Liver (tissue), 10 donors: ENCODE measurements at places on chromosomes 7 and 10.

DNA sequence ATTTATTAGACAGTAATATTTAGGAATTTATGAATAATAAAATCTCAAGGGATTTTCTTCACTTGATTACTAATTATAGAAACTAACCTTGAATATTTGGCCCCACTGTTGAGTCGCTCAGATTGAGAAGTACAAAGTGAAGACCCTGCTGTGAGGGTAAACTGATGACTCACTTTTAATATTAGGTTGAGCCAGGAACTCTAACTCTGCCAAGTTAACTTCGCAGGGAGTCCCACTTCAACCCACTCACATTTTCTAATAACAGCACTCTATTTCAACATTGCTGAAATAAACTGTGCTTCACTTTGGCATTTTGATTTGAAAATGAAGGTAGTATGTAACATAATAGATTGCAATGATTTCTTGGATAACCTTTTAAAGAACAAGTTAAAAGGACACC is 200.7 kb downstream of the POLR1F start:
- no peaks in the 10 kb centered on the region for H3K36me3 ChIP-seq
- H3K27me3 ChIP-seq = no peaks in the 10 kb centered on the region
- no peak overlapping the region for H3K27ac ChIP-seq
- no peak for DNase-seq

GRCh38 chr10:62014510-62014909 is 113.0 kb downstream of the ARID5B start:
- peaks cover 3% of the 10 kb centered on the region for H3K4me1 ChIP-seq
- H3K36me3 ChIP-seq = no peaks in the 10 kb centered on the region
- no peak overlapping the region for H3K27ac ChIP-seq
- H3K27me3 ChIP-seq = no peaks in the 10 kb centered on the region
- no peak for DNase-seq
- no peak overlapping the region for H3K4me3 ChIP-seq

- DNase-seq = no peak
- H3K27me3 ChIP-seq = no peaks in the 10 kb centered on the region
- H3K36me3 ChIP-seq = no peaks in the 10 kb centered on the region
- no peak overlapping the region for H3K27ac ChIP-seq
- peaks cover 15% of the 10 kb centered on the region for H3K4me1 ChIP-seq
These were observed 200.4 kb downstream of the RNLS start for GRCh38 chr10:88382699-88383098.

DNA sequence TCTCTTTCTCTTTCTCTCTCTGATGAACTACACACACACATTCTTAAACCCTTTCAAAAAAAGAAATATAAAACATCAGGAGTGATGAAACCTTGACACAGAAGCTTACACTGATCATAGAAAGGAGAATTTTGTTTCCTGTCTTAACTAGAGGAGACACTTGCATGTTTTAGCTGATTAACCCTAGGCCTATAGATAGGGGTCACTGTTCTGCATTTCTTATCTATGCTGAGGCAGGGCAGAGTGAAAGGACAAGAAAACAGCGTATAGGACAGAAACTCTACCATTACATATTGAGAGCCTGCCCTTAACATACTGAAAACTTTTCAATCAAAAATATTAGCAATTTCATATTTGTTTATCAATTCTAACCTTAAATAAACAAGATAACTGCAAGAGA is 680.6 kb upstream of the MBL2 start:
- H3K4me3 ChIP-seq = no peak overlapping the region
- H3K27me3 ChIP-seq = no peaks in the 10 kb centered on the region
- DNase-seq = no peak
- no peaks in the 10 kb centered on the region for H3K4me1 ChIP-seq
- no peak overlapping the region for H3K27ac ChIP-seq
- H3K36me3 ChIP-seq = no peaks in the 10 kb centered on the region

- H3K4me1 ChIP-seq = peaks cover 10% of the 10 kb centered on the region
- H3K27ac ChIP-seq = no peak overlapping the region
- no peaks in the 10 kb centered on the region for H3K36me3 ChIP-seq
- H3K27me3 ChIP-seq = no peaks in the 10 kb centered on the region
- no peak overlapping the region for H3K4me3 ChIP-seq
- DNase-seq = no peak
These were observed 280.9 kb downstream of the LRMDA start for GRCh38 chr10:75712242-75712880.

DNA sequence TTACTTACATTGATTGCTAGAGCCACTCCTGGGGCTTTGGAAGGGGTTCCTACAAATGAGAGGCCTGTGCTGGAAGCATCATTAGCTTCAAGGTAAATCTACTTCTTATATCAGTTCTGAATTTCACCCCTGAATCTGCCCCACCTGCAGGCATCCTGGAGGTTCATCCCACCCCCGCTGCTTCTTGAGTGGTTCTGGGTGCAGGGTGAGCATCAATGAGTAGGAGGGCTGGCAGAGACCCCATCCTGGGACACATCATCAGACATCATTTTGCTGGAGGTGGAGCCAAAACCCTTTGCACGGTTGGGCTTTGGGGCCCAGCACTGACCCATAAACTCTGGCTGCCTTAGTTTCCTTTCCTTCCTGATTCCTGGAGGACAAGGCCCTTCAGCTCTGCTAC is 143.7 kb downstream of the PTPN20 start:
- H3K36me3 ChIP-seq = no peaks in the 10 kb centered on the region
- DNase-seq = no peak
- no peak overlapping the region for H3K4me3 ChIP-seq
- H3K27ac ChIP-seq = no peak overlapping the region
- H3K4me1 ChIP-seq = no peaks in the 10 kb centered on the region
- no peaks in the 10 kb centered on the region for H3K27me3 ChIP-seq

DNA sequence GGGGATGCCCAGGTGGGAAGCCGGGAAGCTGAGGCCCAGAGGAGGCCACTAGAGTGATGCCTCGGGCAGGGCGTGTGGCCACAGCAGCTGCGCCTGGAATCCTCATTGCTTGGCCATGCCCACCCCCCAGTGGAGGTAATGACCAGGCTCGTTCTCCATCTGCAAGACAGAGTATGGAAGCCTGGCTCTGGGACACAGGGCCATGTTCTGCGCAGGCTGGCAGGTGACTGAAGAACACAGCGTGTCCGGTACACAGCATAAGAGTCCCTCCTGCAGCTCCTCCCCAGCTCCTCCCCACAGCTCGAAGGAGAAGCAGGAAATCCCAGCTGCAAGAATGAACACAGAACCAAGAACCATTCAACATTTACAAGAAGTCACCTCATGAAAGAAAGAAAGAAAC is 64.8 kb downstream of the SMURF1 start:
- H3K4me3 ChIP-seq = no peak overlapping the region
- peaks cover 13% of the 10 kb centered on the region for H3K4me1 ChIP-seq
- no peaks in the 10 kb centered on the region for H3K27me3 ChIP-seq
- DNase-seq = no peak
- H3K36me3 ChIP-seq = no peaks in the 10 kb centered on the region

- no peak overlapping the region for H3K27ac ChIP-seq
- no peak overlapping the region for H3K4me3 ChIP-seq
- H3K36me3 ChIP-seq = no peaks in the 10 kb centered on the region
- DNase-seq = no peak
- no peaks in the 10 kb centered on the region for H3K27me3 ChIP-seq
These were observed 14.8 kb downstream of the RAB19 start for GRCh38 chr7:140418653-140419052.

GRCh38 chr10:80528185-80528700 is 9.5 kb upstream of the SH2D4B start:
- H3K27ac ChIP-seq = no peak overlapping the region
- no peaks in the 10 kb centered on the region for H3K27me3 ChIP-seq
- peaks cover 2% of the 10 kb centered on the region for H3K4me1 ChIP-seq
- no peak for DNase-seq
- no peak overlapping the region for H3K4me3 ChIP-seq

GRCh38 chr7:141651417-141651816 is 50.5 kb downstream of the DENND11 start:
- H3K4me1 ChIP-seq = peaks cover 6% of the 10 kb centered on the region
- no peaks in the 10 kb centered on the region for H3K36me3 ChIP-seq
- no peaks in the 10 kb centered on the region for H3K27me3 ChIP-seq
- no peak overlapping the region for H3K4me3 ChIP-seq

DNA sequence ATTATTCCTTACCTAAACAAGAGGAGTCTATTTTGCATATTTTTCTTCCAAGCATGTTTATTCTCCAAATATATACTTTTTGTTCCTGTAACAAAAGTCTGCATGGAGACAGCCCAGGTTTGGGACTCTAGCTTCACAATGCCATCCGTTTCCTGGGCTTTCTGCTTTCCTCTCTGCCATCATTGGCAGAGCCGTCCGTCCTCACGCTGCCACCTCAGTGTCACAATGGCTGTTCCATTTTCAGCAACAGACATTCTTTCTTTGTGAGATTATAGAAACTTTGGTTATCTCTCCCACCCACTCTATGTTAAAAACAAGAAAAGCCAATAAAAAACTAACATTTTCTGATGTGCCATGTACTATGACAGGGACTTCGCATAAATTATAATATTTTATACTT is 825.2 kb downstream of the REEP3 start:
- no peaks in the 10 kb centered on the region for H3K36me3 ChIP-seq
- H3K27ac ChIP-seq = no peak overlapping the region
- no peak for DNase-seq
- no peak overlapping the region for H3K4me3 ChIP-seq
- H3K27me3 ChIP-seq = no peaks in the 10 kb centered on the region

DNA sequence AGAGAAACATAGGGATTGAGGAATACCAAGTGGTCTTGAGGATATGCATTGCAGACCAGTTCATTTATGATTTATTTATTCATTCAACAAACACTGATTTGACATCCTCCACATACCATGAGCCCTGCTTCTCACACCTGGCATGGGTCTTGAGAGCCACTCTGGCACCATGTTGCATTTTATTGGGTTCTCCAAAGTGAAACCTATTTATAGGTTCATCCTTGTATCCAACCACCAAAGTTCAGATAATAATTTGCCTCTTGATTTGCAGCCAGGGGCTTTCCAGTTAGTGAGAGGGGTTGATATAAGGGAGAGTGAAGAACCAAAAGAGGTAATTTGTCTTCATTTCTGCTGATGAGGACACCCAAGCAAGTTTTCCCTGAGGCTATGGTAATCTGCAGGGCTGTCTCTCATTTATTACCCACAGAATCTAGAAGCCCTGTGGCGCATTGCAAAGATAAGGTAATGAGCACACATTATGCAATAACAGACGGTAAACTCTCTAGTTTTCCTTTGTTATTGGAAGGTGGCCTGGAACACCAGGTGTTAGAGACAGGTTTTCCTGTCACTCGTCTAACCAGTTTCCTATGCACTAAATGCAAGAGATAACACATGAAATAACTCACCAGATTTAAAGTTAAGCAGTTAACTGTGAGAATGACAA is 28.8 kb upstream of the ICA1 start:
- H3K4me1 ChIP-seq = no peaks in the 10 kb centered on the region
- no peak for DNase-seq
- no peaks in the 10 kb centered on the region for H3K27me3 ChIP-seq
- no peaks in the 10 kb centered on the region for H3K36me3 ChIP-seq
- H3K27ac ChIP-seq = no peak overlapping the region

DNA sequence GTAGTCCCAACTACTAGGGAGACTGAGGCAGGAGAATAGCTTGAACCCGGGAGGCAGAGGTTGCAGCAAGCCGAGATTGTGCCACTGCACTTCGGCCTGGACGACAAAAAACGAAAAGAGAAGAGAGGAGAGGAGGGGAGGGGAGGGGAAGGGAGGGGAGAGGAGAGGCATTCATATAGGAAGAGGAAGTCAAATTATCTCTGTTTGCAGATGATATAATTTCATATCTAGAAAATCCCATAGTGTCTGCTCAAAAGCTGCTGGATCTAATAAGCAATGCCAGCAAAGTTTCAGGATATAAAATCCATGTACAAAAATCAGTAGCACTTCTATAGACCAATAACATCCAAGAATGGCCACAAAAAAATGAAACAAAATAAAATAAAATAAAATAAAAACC is 120.3 kb downstream of the LMBR1 start:
- no peaks in the 10 kb centered on the region for H3K27me3 ChIP-seq
- no peaks in the 10 kb centered on the region for H3K4me1 ChIP-seq
- no peaks in the 10 kb centered on the region for H3K36me3 ChIP-seq
- H3K4me3 ChIP-seq = no peak overlapping the region
- no peak for DNase-seq
- no peak overlapping the region for H3K27ac ChIP-seq

- H3K4me1 ChIP-seq = peaks cover 21% of the 10 kb centered on the region
- no peak overlapping the region for H3K4me3 ChIP-seq
- no peak for DNase-seq
- peak overlapping the region; percentile 81 for H3K27ac ChIP-seq
These were observed 30.4 kb downstream of the FOXK1 start for GRCh38 chr7:4712281-4713182.

- no peak overlapping the region for H3K4me3 ChIP-seq
- no peak overlapping the region for H3K27ac ChIP-seq
- H3K4me1 ChIP-seq = no peaks in the 10 kb centered on the region
- DNase-seq = no peak
- no peaks in the 10 kb centered on the region for H3K36me3 ChIP-seq
These were observed 222.0 kb downstream of the LHFPL3 start for GRCh38 chr7:104550362-104550761.

- no peaks in the 10 kb centered on the region for H3K4me1 ChIP-seq
- H3K4me3 ChIP-seq = no peak overlapping the region
- no peaks in the 10 kb centered on the region for H3K36me3 ChIP-seq
- H3K27ac ChIP-seq = no peak overlapping the region
These were observed 177.1 kb downstream of the DGKI start for GRCh38 chr7:137669706-137670105.

- H3K27me3 ChIP-seq = no peaks in the 10 kb centered on the region
- H3K36me3 ChIP-seq = no peaks in the 10 kb centered on the region
- no peaks in the 10 kb centered on the region for H3K4me1 ChIP-seq
- H3K27ac ChIP-seq = no peak overlapping the region
- DNase-seq = no peak
These were observed 312.3 kb downstream of the REEP3 start for GRCh38 chr10:63833411-63834060.

DNA sequence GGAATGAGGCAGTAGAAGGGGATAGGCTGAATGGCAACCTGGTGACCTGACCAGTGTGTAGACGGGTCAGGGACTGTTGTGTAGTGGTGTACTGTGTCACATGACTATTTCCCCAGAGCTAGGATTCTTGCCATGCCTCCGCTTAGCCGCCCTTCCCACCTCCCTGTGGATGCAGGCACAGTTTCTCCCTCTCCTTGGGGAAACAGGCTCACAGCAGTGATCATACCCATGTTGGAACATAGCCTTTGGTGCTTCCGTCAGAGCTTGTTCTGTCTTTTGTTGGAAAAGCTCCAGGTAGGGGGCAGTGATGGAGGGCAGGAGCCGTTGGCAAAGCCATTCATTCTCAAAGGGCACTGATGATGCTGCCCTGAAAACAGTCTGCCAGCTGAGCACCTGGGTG is 44.3 kb downstream of the OGDH start:
- no peak for DNase-seq
